Fibroblast of skin of back (primary cell): ENCODE measurements at places on chromosomes 4 and X.

DNA sequence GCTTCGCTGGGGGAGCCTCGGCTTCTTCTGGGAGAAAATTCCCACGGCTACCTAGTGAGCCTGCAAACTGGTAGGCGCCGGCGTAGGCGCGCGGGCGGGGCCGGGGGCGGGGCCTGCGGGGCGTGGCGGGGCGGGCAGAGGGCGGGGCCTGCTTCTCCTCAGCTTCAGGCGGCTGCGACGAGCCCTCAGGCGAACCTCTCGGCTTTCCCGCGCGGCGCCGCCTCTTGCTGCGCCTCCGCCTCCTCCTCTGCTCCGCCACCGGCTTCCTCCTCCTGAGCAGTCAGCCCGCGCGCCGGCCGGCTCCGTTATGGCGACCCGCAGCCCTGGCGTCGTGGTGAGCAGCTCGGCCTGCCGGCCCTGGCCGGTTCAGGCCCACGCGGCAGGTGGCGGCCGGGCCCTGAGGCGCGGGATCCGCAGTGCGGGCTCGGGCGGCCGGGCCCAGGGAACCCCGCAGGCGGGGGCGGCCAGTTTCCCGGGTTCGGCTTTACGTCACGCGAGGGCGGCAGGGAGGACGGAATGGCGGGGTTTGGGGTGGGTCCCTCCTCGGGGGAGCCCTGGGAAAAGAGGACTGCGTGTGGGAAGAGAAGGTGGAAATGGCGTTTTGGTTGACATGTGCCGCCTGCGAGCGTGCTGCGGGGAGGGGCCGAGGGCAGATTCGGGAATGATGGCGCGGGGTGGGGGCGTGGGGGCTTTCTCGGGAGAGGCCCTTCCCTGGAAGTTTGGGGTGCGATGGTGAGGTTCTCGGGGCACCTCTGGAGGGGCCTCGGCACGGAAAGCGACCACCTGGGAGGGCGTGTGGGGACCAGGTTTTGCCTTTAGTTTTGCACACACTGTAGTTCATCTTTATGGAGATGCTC is at the start of gene HPRT1:
Gene HPRT1 (plus strand): TSS at position 161 of the 857 bp plus-strand sequence. CDS start 147 bp downstream, at position 308.
- peak; percentile 79 for DNase-seq

- no peak for DNase-seq
These were observed 58.9 kb upstream of the PROM1 start for GRCh38 chr4:16142598-16143310.

DNA sequence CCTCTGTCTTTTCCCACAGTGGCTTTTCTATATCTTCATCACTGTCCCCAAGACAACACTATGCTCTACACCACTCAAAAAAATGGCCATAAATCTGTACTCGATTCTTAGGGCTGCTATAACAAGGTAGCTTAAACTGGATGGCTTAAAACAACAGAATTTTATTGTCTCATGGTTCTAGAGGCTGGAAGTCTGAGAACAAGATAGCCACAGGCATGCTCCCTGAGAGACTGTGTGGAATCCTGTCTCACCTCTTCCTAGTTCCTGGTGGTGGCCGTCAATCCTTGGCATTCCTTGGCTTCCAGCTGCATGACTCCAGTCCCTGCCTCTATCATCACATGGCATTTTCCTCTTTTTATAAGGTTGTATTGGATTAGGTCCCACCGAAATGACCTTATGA is 70.7 kb upstream of the DCLK2 start:
- peak; percentile 96 for DNase-seq

- no peak for DNase-seq
These were observed 68.6 kb upstream of the HS3ST1 start for GRCh38 chr4:11497212-11497806.

DNA sequence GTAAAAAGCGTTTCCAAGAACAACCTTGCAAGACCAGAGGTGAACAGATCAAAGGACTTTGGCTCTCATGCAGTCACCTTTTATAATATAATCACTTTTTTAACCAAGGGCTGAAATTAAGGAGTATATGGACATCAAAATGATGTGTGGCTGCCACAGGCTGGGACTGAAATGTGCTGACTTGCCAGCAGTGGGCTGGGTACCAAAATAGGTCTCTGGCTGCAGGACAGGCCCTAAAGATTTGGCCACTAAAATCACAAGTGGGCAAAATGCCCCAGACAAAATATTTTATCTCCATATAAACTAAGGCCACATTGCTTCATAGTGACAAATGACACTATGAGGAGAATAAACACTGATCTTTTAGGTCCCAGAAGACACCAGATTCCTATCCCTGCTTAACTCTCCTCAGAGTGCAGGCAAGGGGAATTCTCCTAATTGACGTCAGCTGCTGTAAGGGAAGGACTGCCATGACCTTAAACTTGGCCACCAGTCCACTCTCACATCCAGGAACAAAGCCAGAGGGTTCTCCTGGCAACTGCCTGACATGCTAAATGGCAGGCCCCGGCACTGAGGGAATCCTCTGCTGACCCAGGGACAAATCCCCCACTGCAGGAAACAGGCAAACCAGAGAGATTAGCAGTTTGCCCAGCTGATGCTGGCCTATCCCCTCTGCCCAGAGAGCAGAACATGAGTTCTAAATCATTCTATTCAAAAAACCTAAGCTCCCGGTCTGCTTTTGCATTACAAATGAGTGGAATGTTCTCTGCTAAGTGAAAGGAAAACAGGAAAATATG is 155.8 kb downstream of the PPP3CA start:
- peak; percentile 71 for DNase-seq

GRCh38 chrX:34893741-34894140 is 48.9 kb upstream of the FAM47B start:
- peak; percentile 6 for DNase-seq

- no peak for DNase-seq
These were observed 37.1 kb upstream of the STIM2 start for GRCh38 chr4:26823583-26823982.

DNA sequence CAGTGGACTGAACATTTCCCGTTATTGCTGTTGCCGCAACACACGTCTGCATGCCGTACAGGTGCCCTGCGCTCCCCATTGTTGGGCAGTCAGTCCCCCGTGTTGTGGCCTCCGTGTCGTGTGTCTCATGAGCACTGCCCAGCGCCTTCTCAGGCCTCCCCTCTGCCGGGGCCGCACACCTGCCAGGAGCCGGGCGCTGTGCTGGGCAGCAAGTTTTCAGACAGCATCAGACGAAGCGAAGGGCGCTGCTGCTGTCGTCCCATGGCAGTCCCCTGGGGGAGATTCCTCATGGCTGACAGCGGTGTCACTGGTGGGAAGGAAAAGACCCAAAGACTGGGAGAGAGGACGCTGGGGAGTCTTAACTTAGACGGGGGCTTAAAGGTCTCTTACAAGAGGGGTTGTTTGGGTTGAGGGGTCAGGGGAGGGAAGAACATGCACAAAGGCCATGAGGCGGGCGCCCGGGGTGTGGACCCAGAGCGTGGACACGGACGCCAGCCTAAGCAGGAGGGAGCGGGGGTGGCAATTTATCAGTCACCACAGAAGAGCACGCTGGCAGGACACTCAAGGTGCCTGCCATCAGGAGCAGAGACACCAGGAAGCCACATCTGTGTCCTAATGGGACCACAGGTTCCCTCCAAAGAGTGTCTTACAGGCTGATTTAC is 47.3 kb downstream of the RGS12 start:
- DNase-seq: no peak

DNA sequence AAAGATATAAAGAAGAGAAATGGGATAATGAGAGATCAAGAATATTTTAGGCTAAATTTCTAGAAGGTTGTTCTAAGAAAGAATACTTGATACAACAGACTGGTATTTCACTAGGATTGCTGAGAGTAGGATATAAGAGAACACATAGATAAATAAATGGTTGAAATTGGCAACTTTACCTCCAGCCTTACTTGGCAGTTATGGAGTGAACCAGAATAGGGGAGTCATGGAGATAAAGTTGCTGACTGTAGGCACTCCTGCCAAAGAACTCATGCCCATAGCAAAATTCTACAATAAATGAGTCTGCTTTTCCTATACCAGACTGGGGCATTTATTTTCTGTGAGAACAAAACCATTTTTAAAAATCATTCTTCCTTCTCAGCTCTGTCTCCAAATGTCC is 26.4 kb upstream of the MMRN1 start:
- no peak for DNase-seq

- peak; percentile 83 for DNase-seq
These were observed 222.1 kb downstream of the FRMPD4 start for GRCh38 chrX:12360383-12360782.

DNA sequence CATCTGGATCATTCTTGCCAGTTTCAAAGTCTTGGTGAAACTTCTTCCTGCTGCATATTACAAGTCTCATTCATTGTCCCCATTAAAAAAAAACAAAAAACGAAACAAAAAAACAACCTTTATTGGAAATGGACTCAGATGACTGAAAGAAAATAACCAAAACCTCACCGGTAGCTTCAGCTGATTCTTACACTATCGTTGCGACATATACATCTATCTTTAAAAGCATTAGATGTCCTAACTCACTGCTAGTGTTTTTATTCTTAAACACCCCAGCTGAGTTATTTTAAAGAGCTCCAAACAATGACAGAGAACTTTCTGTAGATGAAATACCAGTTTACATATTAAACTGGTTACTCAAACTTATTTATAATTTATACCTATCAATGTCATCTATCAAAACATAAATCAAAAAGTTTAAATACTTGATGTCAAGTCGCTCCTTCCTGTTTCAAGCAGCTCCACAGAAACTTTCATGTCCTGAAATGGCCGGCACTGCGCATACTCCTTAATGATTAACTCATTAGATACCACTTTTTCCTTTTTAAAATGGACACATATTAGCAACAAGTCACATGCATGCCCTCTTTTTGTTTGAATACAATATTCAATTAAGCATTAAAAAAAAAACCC is 87.2 kb downstream of the HPRT1 start:
- no peak for DNase-seq

DNA sequence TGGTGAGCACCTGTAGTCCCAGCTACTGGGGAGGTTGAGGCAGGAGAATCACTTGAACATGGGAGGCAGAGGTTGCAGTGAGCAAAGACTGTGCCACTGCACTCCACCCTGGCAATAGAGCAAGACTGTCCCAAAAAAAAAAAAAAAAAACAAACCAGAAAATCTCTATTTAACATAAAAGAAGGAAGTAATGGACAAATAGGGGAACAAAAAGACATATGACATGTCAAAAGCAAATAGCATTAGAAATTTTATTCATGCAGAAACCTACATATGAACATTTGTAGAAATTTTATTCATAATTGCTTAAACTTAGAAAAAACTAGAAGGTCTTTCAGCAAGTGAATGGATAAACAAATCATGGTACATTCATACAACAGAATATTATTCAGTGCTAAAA is 97.1 kb upstream of the SH3RF1 start:
- no peak for DNase-seq

DNA sequence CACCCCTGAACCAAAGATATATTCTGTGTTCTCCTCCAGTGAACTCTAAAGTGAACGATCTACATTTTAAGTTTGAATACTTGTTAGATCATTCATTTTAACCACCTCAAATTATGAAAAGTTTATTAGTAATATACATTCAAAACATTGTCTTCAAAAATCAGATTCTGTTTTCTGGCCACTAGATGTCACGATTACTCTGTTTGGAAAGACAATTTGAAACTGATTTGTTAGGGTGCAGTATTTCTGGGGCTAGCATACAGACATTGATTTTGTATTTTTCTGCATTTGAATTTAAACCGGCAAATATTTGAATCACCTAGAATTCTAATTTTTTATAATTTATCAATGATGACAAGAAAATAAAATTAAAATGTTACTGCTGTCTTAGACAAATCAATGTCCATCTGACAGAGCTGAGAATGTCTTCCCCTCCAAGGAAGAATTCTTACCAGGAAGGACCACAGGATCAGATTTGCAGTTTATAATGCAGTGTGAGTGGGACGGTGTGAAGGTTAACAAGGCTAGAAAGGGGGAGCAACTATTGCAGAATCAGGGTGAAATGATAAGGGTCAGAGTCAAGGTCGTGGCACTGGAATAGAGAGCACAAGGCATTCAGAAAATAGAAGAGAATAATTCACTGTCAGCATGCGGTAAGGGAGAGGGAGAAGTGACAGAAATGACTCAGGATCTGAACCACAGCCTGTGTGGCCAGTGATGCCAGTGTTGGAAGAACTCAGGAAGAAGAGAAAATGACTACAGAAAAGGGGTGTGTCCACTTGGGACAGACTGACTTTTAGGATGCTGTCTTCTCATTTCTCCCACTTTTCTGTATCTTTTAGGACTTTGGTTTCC is 91.6 kb downstream of the ANXA10 start:
- DNase-seq: peak; percentile 59

DNA sequence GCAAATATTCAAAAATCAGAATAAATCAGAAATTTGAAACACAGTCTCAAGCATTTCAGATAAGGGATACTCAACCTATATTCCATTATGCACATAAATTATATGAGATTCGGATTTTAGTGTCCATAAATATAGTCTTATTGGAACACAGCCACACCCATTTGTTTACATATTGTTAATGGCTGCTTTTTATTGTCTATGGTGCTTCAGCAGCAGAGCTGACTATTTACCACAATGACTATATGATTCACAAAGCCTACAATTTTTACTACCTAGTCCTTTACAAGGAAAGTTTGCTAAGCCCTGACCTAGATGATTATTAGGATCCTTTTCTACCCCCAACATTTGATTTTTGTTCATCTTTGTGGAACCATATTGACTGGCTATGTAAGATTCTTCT is 63.9 kb downstream of the IL1RAPL1 start:
- no peak for DNase-seq

DNA sequence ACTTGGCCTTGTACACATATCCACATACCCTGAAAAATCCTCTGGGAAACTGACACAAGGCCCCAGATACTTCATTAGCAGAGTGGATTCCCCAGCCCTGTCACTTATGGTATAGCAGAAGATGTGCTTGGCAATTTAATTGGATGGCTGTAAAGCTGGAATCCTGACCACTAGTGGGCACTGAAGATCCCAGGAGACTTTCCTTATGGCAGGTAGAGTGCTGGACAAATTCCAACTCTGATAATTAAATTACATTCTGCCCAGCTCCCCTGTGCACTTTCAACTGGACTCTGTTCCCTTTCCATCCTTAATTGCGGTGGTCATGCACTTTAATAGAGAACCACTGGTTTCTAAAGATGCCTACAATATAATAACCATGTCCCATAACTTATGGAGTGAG is 119.8 kb downstream of the DCK start:
- DNase-seq: no peak

- no peak for DNase-seq
These were observed 461.0 kb upstream of the GALNT7 start for GRCh38 chr4:172707622-172708021.

GRCh38 chrX:110006821-110007375 is 4.0 kb downstream of the TMEM164 start:
- DNase-seq: peak; percentile 11

- peak; percentile 19 for DNase-seq
These were observed 13.4 kb upstream of the SNX12 start for GRCh38 chrX:71081330-71082123.

- DNase-seq: peak; percentile 98
These were observed 104.6 kb downstream of the TMEM144 start for GRCh38 chr4:158314756-158315487.

GRCh38 chr4:123340381-123340701 is 56.3 kb upstream of the SPRY1 start:
- DNase-seq: peak; percentile 86

- DNase-seq: no peak
These were observed 58.2 kb downstream of the GPR143 start for GRCh38 chrX:9707306-9708033.
